Activated T-helper 2 cell treated with anti-CD3 and anti-CD28 coated beads, Interferon-gamma antibody, Interleukin-2, Interleukin-4, amounts not matched to agents 10 μg/mL and 5 μg/mL and 100 μg/mL, durations not matched to agents 14 hours and 24 hours and 36 hours (primary cell): ENCODE measurements at places on chromosomes 5 and 9. TPM values are rescaled to one million over a fixed set of nuclear protein-coding genes. Genes with fewer than 3 reads are reported as not detected.

NPR3 gene
- 0.02 TPM in 1 of 2 replicates, not detected in the other for total RNA-seq

- no peaks in the 10 kb centered on the region for H3K4me1 ChIP-seq
- H3K4me3 ChIP-seq, result no peak within 1 kb of the TSS
- peaks cover 15% of the 10 kb centered on the region for H3K27me3 ChIP-seq
- DNase-seq, result peak; percentile 10
These were observed at the start of gene COL5A1 for GRCh38 chr9:134641173-134641989. Gene COL5A1, plus strand, starts transcription at chr9:134641803. Its CDS starts 385 bp downstream, at chr9:134642188.

- no peaks in the 10 kb centered on the region for H3K36me3 ChIP-seq
- H3K27ac ChIP-seq, result no peak overlapping the region
- no peak overlapping the region for H3K4me3 ChIP-seq
- DNase-seq, result no peak
- H3K27me3 ChIP-seq, result no peaks in the 10 kb centered on the region
These were observed 452.1 kb upstream of the PTPRD start for GRCh38 chr9:11064909-11065308.

- no peak overlapping the region for H3K4me3 ChIP-seq
- no peaks in the 10 kb centered on the region for H3K27me3 ChIP-seq
- H3K36me3 ChIP-seq, result no peaks in the 10 kb centered on the region
- DNase-seq, result no peak
- peaks cover 40% of the 10 kb centered on the region for H3K4me1 ChIP-seq
These were observed 104.0 kb upstream of the SSBP2 start for GRCh38 chr5:81854915-81855314.

NMRK1 gene
- 10.9 and 12.6 TPM in 2 replicates for total RNA-seq

GRCh38 chr9:88991066-88992034 is at the start of gene S1PR3:
Gene S1PR3, plus strand, starts transcription at chr9:88991468. Its CDS starts 9,733 bp downstream, at chr9:89001201.
- no peak within 1 kb of the TSS for H3K27ac ChIP-seq
- H3K36me3 ChIP-seq, result peaks cover 11% of the 10 kb centered on the region
- peaks cover 38% of the 10 kb centered on the region for H3K4me1 ChIP-seq
- H3K4me3 ChIP-seq, result peak within 1 kb of the TSS; percentile 81
- H3K27me3 ChIP-seq, result peaks cover 13% of the 10 kb centered on the region

SPATA31E1 gene
- not detected in 2 replicates for total RNA-seq

- H3K4me1 ChIP-seq, result peaks cover 7% of the 10 kb centered on the region
- no peak for DNase-seq
- peaks cover 19% of the 10 kb centered on the region for H3K27me3 ChIP-seq
- H3K36me3 ChIP-seq, result no peaks in the 10 kb centered on the region
These were observed 5.5 kb upstream of the ENTREP1 start for GRCh38 chr9:69319324-69320025.

DNA sequence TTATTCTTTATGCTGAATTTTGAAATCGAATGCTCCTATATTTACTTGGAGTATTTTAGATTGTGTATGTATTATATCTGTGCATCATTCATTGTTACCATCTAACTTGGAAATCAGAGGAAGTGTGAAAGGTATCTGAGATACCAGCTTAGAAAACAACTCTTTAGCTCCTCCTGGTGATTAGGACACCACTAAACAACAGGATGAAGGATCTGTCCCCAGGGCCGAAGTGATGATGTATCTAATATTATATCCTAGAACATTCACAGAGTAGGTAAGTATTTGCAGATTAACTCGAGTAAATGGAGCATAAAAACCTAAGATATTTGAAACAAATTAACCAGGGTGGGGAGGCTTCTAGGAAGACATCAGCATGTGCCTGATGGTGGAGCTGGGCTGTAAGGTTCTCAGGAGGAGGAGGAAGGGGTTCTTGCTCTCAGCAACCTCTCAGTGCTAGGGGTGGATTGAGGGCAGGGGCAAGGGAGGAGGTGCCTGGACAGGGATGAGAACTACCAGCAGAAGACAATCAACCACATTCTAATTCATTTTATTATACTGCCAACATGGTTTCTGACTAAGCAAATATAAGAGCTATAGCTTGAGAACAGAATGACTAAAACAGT is 2.6 kb upstream of the NFIL3 start:
- peak overlapping the region; percentile 94 for H3K27ac ChIP-seq
- DNase-seq, result no peak
- peaks cover 19% of the 10 kb centered on the region for H3K36me3 ChIP-seq
- H3K4me1 ChIP-seq, result peaks cover 34% of the 10 kb centered on the region
- H3K27me3 ChIP-seq, result no peaks in the 10 kb centered on the region

GRCh38 chr9:71285191-71285656 is 163.8 kb upstream of the TRPM3 start:
- DNase-seq, result no peak
- H3K4me1 ChIP-seq, result no peaks in the 10 kb centered on the region
- no peak overlapping the region for H3K4me3 ChIP-seq
- no peak overlapping the region for H3K27ac ChIP-seq

GRCh38 chr5:55308254-55308836 is 556 bp downstream of the MTREX start:
- H3K4me1 ChIP-seq, result peaks cover 20% of the 10 kb centered on the region
- H3K36me3 ChIP-seq, result peaks cover 26% of the 10 kb centered on the region
- no peaks in the 10 kb centered on the region for H3K27me3 ChIP-seq
- DNase-seq, result peak; percentile 17
- H3K4me3 ChIP-seq, result no peak overlapping the region

- H3K27ac ChIP-seq, result no peak overlapping the region
- DNase-seq, result no peak
- no peaks in the 10 kb centered on the region for H3K27me3 ChIP-seq
- peaks cover 23% of the 10 kb centered on the region for H3K36me3 ChIP-seq
These were observed 6.9 kb upstream of the AJM1 start for GRCh38 chr9:136835162-136835931.

AKNA gene
- total RNA-seq, result 152 TPM in 2 replicates

DNA sequence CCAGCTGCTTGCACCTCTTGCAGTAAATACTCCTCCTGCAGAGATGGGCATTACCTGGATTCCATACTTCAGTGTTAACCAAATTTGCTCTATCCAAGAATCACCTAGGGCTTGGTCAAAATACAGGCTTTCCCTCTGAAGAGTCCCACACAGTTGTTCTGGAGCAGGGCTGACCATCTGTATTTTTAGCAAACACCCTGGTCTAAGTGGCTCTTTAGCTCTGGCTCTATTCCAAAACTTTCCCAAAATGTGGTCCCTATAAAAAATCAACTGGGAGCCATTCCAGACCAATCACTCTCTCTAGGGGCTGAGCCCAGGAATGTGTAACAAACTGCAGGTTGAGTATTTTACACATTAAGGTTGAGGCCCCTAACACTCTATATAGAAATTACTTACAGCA is 153.7 kb downstream of the SPOCK1 start:
- no peak overlapping the region for H3K27ac ChIP-seq
- no peaks in the 10 kb centered on the region for H3K4me1 ChIP-seq
- no peak for DNase-seq
- no peaks in the 10 kb centered on the region for H3K27me3 ChIP-seq
- no peak overlapping the region for H3K4me3 ChIP-seq
- no peaks in the 10 kb centered on the region for H3K36me3 ChIP-seq

DNA sequence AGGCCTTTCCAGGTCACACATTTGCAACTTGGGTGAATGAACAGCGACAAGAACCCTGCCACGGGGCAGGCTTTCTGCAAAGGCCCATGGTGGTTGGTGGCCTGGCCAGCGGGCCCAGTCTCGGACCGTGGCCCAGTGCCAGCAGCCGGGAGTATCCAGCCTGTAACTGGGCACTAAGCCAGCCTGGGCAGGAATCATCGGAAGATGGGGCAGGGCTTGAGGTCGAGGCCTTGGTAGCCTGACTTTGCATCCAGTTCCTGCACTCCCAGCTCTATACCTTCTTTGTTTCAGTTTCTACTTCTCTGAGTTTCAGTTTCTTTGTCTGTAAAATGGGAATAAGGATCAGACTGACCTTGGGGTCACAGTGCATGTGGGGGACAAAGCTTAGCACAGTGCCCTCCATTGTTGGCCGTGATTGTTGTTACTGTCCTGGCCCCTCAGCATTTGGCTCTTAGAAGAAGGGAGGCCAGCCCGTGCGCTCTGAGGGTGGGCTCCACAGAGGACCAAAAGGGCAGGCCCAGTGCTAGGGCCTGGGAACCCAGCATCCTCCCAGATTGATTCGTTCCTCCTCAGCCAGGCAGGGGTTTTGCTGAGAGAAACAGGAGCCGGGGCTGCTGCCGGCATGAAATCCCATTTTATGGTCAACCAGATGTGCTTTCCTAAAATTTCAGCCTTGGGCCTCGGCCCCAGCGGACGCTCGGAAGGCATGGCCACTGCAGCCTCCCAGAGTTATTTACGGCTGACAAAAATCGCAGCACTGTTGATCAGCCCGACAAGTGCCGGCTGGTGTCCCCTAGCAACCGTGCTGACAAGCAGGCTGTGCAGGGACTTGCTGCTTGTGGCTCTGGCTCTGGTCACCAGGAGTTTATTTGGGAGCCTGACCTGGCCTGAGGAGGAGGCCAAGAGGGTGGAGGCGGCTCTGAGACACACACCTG is 43.6 kb downstream of the JADE2 start:
- no peak overlapping the region for H3K4me3 ChIP-seq
- no peaks in the 10 kb centered on the region for H3K4me1 ChIP-seq
- DNase-seq, result no peak
- H3K27me3 ChIP-seq, result no peaks in the 10 kb centered on the region
- H3K27ac ChIP-seq, result peak overlapping the region; percentile 49

SGCD gene
- total RNA-seq, result not detected in 2 replicates

DNA sequence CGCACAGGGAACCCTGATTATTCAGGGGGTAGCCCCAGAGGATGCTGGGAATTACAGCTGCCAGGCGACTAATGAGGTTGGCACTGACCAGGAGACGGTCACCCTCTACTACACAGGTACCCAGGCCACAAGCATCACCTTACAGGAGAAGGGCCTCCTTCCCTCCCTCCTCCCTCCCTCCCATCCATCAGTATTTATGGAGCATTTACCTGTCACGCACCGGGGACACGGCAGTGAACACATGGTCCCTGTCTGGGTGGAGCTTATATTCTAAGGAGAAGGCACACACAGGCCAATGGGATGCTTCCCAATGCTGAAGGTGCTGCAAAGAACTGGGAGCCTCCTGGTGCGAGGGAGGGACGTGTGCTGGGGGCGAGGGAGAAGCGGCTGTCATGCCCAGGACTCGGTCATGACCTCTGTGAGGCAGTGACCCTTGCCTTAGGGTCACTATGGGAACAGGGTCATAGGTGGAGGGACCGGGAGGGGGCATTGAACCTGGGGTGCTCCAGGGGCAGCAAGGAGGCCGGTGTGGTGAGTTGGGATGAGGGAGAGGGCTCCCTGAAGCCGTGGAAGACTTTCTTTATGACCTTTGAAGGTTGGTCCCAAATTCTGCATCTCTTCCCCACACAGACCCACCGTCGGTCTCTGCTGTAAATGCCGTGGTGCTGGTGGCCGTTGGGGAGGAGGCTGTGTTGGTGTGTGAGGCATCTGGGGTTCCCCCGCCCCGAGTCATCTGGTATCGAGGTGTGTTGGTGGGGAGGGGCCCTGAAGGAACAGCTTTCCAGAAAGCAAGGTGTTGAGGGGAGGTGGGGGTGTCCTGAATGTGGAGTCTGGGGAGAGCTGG is 41.5 kb downstream of the HMCN2 start:
- H3K4me1 ChIP-seq, result no peaks in the 10 kb centered on the region
- H3K36me3 ChIP-seq, result no peaks in the 10 kb centered on the region
- H3K4me3 ChIP-seq, result no peak overlapping the region
- H3K27me3 ChIP-seq, result no peaks in the 10 kb centered on the region
- no peak for DNase-seq

DNA sequence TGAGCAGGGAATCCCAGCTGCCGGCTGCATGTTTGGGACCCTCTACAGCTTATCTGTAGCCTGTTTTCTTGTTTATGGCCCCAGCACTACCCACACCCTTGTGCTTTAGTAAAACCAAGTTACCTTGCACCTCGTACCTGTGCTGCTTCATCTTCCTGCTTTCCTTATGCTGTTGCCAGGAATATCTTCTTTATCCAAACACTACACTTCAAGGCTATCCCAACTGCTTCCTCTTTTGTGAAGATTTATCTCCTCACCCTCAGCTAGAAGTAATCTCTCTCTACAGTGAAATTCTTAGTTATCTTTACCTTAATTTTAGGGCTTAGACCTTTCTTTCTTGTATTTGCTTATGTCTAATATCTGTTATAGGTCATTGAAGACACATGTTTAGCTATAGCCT is 171.1 kb downstream of the KDM4C start:
- H3K4me1 ChIP-seq, result peaks cover 24% of the 10 kb centered on the region
- H3K27me3 ChIP-seq, result no peaks in the 10 kb centered on the region
- no peak for DNase-seq

GRXCR2 gene
- not detected in 2 replicates for total RNA-seq

DOCK2 gene
- 217 and 246 TPM in 2 replicates for total RNA-seq

EMB gene
- 77.6 and 78.6 TPM in 2 replicates for total RNA-seq

- H3K4me1 ChIP-seq, result peaks cover 13% of the 10 kb centered on the region
- no peak overlapping the region for H3K4me3 ChIP-seq
- H3K27ac ChIP-seq, result no peak overlapping the region
- no peak for DNase-seq
- H3K36me3 ChIP-seq, result peaks cover 50% of the 10 kb centered on the region
These were observed 61.4 kb upstream of the GLRX start for GRCh38 chr5:95884017-95884325.
